ENCODE measurements at places on chromosomes 5 and 9.

- no peak for DNase-seq
Observed at GRCh38 chr9:36742264-36742663, 169.6 kb downstream of the MELK start.

- no peak for DNase-seq
Observed at GRCh38 chr5:179836225-179837019, 15.7 kb downstream of the SQSTM1 start.

- DNase-seq: no peak
Observed at GRCh38 chr5:15741591-15741990, 241.6 kb downstream of the FBXL7 start.

DNA sequence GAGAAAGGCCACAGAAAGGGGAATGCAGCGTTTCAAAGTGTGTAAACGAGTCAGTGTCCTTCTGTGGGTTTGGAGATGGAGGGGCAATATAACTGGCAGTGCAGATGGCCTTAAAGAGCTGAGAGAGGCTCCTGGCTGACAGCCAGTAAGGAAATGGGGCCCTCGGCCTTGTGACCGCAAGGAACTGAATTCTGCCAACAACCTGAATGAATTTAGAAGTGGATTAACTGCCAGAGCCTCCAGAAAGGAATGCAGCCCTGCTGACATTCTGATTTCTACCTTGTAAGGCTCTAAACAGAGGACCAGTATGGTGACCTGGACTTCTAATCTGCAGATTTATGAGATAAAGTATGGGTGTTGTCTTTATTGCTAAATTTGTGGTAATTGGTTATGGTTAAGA is 17.5 kb upstream of the NREP start:
- no peak for DNase-seq

DNA sequence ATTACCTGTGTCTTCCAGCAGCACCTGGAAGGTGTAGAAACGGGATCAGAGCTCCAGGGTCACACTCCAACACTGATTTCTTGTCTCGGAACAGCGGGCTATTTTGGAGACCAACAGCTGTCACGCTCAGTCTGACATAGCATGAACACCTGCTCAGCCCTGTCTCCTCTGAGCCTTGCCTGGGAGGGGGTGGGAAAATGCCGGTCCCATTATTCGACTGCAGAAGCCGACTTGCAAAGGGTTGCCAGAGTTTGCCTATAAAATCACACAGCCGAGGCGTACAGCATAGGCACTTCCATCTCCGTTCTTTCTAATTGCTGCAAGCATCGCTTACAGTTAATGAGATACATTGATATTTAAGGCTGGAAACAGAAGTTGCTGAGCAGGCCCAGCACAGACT is 300.8 kb upstream of the MSX2 start:
- no peak for DNase-seq

GRCh38 chr5:1727571-1727970 is 72.1 kb downstream of the MRPL36 start:
- no peak for DNase-seq

DNA sequence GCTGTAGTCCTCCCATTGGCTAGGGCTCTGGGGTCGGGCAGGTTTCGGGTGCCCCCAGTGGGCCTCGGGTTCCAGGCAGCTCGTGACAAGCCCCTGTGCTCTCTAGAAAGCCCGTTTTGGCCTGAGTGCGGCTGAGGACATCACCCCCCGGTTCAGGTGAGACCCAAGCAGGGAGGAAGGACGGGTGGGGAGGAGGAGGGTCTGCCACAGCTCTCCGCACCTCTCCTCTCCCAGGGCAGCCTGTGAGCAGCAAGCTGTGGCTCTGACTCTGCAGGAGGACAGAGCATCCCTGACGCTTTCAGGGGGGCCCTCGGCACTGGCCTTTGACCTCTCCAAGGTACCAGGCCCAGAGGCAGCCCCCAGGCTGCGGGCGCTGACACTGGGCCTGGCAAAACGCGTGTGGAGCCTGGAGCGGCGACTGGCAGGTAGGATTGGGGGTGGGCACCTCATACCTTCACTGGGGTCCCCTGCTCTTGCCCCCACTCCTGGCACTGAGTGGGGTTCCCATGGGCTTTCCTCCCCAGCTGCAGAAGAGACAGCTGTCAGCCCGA is 672 bp downstream of the PAXX start:
- DNase-seq: no peak

DNA sequence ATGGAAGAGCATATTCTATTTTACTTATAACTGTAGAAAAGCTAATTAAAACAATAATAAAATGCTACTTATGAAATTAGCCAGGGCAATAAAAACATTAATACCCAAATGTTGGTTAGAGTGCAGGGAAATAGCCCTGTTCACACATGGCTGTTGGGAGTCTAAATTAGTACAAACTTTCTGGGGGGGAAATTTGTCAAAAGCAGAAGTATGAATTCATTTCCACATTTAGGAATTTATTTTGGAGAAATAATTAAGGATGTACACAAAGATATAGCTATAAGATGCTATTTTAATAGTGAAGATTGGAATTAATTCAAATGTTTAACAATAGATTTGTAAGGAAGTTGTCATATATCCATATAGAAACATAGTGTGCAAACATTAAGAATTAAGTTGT is 190.5 kb downstream of the SEC61B start:
- no peak for DNase-seq

DNA sequence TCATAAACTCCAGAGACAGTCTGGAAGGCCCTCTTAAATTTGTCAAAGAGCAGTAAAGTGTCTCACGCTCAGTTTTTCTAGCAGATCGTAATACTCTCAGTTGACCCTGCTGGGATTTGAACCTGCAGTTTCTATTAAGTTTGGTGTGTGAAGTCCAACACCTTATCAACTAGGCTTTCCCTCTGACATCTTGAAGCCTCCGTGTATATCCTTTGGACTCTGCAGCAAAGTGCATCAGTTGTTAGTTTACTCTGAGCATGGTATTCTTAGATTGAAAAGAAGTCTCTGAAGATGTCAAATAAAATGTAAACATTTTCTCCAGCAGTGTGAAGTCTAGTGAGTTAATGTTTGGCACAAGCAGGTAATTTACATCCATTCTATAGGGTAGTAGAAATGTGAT is 2.4 kb downstream of the FUBP3 start:
- no peak for DNase-seq
